ENCODE measurements at places on chromosomes 2 and 18. TPM values are rescaled to one million over a fixed set of nuclear protein-coding genes. Genes with fewer than 3 reads are reported as not detected.

DNA sequence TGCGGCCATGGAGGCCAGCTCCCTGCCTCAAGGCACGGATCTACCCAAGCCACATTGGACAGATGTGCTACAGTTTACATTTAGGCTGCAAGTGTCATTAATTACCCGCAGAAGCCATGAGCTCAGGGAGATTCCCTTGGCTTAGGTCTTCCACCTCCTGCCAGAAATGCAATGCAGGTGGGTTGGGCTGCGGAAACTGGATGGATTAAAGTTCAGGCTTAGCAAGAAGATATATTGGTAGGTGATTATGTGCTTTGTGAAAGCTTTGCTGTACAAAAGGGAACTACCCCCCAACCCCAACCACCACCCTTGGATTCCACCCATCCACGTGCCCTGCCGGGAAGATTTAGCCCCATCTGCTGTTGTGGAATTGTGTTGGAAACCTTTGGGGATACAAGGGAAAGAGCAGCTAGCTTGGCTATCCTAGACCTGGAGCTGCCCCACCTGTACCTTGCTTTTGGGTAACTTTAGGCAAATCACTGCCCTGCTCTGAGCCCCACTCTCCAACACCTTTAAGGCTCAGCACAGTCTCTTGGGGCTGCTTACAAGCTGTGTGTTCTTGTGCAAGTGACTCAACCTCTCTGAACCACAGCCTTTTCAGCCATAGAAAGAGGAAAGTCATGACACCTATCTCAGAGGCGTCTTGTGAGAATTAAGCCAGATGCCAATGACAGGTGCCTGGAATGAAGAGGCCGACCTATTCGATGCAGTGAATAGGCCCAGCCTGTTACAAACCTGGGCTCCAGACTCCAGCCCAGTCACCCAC is 141.6 kb upstream of the GLI2 start:
- H3K4me1 ChIP-seq, result peaks cover 23% of the 10 kb centered on the region
- H3K36me3 ChIP-seq, result no peaks in the 10 kb centered on the region
- H3K27ac ChIP-seq, result no peak overlapping the region
- no peaks in the 10 kb centered on the region for H3K27me3 ChIP-seq

- no peaks in the 10 kb centered on the region for H3K36me3 ChIP-seq
- H3K4me1 ChIP-seq, result no peaks in the 10 kb centered on the region
- H3K4me3 ChIP-seq, result no peak overlapping the region
- H3K27me3 ChIP-seq, result no peaks in the 10 kb centered on the region
Observed at GRCh38 chr18:31901063-31901462, 41.9 kb downstream of the TRAPPC8 start.

ERFE gene
- total RNA-seq, result not detected

TRABD2A gene
- 1.5 TPM for total RNA-seq

PPP1R1C gene
- total RNA-seq, result 39.1 TPM
